ENCODE measurements at places on chromosomes 5 and 9. TPM values are rescaled to one million over a fixed set of nuclear protein-coding genes. Genes with fewer than 3 reads are reported as not detected.

DNA sequence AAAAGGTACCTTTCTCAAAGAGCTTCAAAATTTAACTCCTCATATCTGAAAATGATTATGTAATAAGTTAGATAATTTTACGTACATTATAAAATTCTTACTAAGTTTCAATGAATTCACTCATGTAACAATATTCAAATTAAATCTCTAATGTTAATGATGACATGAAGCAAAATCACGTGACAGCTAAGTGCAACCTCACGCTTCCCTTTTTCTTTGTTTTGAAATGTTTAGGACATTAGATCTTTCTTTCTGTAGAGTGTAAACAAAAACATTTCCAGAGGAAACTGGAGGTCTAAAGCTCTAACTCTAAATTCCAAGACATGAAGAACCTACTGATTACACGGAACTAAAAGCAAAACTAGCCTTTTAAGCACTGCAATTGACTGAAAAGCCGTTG lies 227.3 kb upstream of the TBCA start:
- H3K4me1 ChIP-seq = no peaks in the 10 kb centered on the region
- DNase-seq = no peak
- H3K4me3 ChIP-seq = no peak overlapping the region
- no peaks in the 10 kb centered on the region for H3K27me3 ChIP-seq
- no peak overlapping the region for H3K27ac ChIP-seq

DNA sequence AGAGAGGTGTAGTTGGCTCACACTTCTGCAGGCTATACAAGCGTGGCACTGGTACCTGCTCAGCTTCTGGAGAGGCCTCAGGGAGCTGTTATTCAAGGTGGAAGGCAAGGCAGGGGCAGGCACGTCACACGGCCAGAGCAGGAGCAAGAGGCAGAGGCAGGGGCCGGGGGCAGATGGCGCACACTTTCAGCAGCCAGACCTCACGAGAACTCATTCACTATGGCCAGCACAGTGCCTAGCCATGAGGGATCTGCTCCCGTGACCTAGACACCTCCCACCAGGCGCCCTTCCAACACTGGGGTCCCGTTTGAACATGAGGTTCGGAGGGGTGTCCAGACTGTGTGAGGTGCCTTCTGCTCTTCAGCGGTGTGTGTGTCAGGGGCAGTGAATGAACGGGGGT lies 71.0 kb upstream of the FCN1 start:
- H3K36me3 ChIP-seq = peaks cover 4% of the 10 kb centered on the region
- no peak for DNase-seq
- H3K27ac ChIP-seq = no peak overlapping the region
- H3K27me3 ChIP-seq = peaks cover 2% of the 10 kb centered on the region
- H3K4me1 ChIP-seq = no peaks in the 10 kb centered on the region

- peaks cover 6% of the 10 kb centered on the region for H3K4me1 ChIP-seq
- H3K4me3 ChIP-seq = no peak overlapping the region
- H3K27ac ChIP-seq = no peak overlapping the region
- H3K36me3 ChIP-seq = peaks cover 5% of the 10 kb centered on the region
Observed at GRCh38 chr5:72273547-72273946, 46.5 kb downstream of the MRPS27 start.

DNA sequence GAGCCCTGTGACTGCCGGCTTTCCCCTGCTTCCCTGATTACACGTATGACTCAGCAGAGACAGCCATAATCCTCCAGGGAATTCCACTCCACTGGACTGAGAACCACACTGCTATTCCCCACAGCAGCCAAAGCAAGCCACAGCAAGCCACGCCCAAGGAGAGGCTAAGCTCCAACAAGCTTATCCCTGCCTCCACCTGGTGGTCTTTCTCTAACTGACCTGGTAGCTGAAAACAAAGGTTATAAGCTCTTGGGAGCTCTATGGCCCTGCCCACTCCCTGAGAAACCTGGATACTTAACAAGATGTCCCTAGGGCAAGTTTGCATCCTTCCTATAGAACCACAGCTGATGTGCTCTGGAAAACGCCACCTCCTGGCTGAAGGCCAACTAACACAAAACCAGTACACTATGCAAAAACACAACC lies 613.7 kb upstream of the CDH18 start:
- no peak overlapping the region for H3K4me3 ChIP-seq
- H3K4me1 ChIP-seq = no peaks in the 10 kb centered on the region
- H3K36me3 ChIP-seq = no peaks in the 10 kb centered on the region
- H3K27ac ChIP-seq = no peak overlapping the region
- no peak for DNase-seq
- no peaks in the 10 kb centered on the region for H3K27me3 ChIP-seq

- DNase-seq = peak; percentile 29
- H3K27me3 ChIP-seq = peaks cover 5% of the 10 kb centered on the region
- H3K4me1 ChIP-seq = no peaks in the 10 kb centered on the region
- H3K27ac ChIP-seq = no peak overlapping the region
- no peak overlapping the region for H3K4me3 ChIP-seq
Observed at GRCh38 chr5:133423618-133424282, 188.6 kb downstream of the FSTL4 start.

GRCh38 chr5:174236070-174236469 lies 190.6 kb downstream of the NSG2 start:
- no peaks in the 10 kb centered on the region for H3K36me3 ChIP-seq
- no peak overlapping the region for H3K4me3 ChIP-seq
- no peaks in the 10 kb centered on the region for H3K4me1 ChIP-seq
- no peaks in the 10 kb centered on the region for H3K27me3 ChIP-seq

GRCh38 chr5:138702166-138703077 lies 50.8 kb upstream of the CTNNA1 start:
- H3K4me3 ChIP-seq = no peak overlapping the region
- H3K27me3 ChIP-seq = peaks cover 18% of the 10 kb centered on the region
- no peaks in the 10 kb centered on the region for H3K4me1 ChIP-seq
- H3K27ac ChIP-seq = no peak overlapping the region

DNA sequence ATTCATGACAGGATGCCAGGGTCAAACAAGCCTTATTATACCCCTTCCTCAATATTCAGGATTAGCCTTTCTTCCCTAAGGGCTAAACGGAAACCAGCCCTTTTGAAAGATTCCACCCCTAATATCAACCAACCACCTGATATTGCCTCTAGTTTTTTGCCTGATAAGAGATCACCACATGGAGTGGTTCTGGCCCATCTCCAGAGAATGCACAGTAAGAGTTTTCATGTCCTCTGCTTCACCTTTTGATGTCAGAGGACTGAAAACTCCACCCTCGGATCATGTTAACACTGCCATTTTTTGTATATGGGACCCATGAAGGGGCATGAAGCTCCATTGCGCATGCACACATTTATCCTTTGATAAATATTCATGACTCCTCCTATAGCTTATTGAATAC lies 5.8 kb upstream of the LNPEP start:
- H3K4me3 ChIP-seq = no peak overlapping the region
- no peak for DNase-seq
- H3K27ac ChIP-seq = no peak overlapping the region
- peaks cover 42% of the 10 kb centered on the region for H3K4me1 ChIP-seq
- peaks cover 8% of the 10 kb centered on the region for H3K27me3 ChIP-seq
- H3K36me3 ChIP-seq = peaks cover 4% of the 10 kb centered on the region

- no peak overlapping the region for H3K27ac ChIP-seq
- no peak overlapping the region for H3K4me3 ChIP-seq
- H3K4me1 ChIP-seq = no peaks in the 10 kb centered on the region
Observed at GRCh38 chr5:172545291-172545801, 91.0 kb upstream of the SH3PXD2B start.

DNA sequence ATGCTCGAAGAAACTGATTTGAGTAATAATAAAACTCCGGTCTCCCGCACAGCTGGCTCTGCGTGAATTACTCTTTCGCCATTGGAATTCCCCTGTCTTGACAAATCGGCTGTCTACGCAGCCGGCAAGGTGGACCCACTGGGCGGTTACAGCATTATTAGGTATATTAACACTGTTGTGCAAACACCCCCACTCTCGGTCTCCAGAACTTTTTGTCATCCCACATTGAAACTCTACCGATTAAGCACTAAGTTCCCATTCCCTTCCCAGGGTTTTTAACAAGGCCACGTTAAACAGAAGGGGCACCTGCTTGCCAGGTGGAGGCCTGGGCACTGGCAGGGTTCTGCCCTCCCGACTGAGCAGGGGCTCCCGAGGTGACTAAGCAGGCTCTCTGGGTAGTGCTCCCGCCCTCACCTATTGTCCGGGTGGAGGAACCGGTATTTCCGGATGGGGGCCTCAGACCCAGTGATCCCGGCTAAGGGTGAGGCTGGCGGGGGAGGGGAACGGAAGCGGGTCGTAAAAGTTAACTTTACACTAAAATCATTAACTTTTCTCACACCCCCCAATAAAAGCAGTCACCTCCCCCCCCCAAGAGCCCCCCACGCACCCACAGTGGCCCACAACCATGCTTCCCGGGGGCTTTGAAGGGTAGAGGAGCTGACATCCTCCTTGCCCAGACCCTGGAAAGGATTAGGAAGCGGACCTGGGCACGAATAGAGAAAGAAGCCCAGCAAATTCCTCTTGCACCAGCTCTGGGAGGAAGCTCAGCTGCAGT lies 53.5 kb upstream of the TJP2 start:
- H3K36me3 ChIP-seq = no peaks in the 10 kb centered on the region
- H3K4me3 ChIP-seq = peak overlapping the region; percentile 81
- H3K27ac ChIP-seq = no peak overlapping the region
- no peaks in the 10 kb centered on the region for H3K27me3 ChIP-seq

DNA sequence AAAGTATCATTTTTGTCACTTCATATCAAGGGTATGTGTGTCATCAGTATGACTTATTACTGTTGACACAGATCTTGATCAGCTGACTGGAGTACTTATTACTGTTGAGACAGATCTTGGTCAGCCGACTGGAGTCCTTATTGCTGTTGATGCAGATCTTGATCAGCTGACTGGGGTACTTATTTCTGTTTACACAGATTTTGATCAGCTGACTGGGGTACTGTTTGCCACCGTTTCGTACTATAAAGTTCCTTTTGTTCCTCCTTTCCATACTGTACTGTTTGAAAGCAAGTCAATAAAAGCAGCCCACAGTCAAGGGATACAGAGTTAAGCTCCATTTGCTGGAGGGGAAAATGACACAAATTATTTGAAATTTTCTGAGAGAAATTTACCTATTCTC lies 347.3 kb downstream of the CDH12 start:
- DNase-seq = no peak
- H3K4me1 ChIP-seq = no peaks in the 10 kb centered on the region
- H3K27ac ChIP-seq = no peak overlapping the region
- H3K27me3 ChIP-seq = no peaks in the 10 kb centered on the region
- H3K36me3 ChIP-seq = no peaks in the 10 kb centered on the region

DNA sequence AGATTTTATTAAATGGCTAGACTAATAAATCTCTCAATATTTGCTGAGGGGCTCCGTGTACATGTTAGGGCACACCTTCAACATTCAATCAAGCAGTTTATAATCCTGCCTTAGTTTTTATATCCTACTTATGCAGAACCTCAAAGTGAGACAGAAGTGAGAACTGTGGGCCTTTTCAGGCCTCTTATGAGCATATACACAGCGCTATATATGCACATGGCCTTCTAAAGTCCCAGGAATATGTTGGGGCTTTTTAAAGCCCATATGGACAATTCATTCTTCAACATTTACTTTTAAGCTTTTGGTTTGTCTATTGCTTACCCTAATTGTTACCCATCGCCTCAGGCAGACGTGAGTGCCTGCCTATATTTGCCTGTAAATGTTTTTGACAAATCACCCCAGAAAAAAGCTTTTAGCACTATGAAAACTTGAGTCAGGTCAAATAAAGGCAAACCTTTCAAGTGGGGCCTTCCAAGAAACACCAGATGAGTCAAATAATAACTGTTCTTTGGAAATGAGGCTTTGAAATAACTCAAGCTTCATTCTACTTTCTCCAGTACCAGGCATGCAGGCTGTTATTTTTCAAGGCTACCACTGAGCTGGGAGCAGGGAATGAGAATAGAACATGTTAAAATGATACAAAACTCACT lies 58.2 kb downstream of the ESM1 start:
- no peak overlapping the region for H3K4me3 ChIP-seq
- H3K27ac ChIP-seq = no peak overlapping the region
- DNase-seq = no peak
- H3K4me1 ChIP-seq = no peaks in the 10 kb centered on the region

DNA sequence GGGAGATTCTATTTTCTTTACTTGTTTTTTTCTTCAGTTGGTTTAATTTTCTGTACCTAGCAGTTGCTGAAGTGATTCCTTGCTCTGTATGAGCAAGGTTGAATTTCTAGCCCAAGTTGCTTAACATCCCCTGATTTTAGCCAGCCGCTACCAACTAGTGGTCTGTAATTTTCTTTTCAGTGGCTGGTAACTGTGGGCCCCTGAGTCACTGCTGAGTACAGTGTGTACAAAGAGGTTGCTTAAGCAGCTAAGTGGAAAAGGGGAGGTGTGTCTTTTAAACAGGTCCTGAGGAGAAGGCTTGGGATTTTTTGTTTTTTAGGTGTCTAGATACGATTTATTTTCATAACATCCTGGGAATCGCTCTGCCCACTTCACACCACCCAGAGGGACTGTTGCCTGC lies 254.7 kb downstream of the NR3C1 start:
- no peak overlapping the region for H3K27ac ChIP-seq
- H3K36me3 ChIP-seq = peaks cover 21% of the 10 kb centered on the region
- DNase-seq = no peak
- peaks cover 33% of the 10 kb centered on the region for H3K4me1 ChIP-seq
- H3K4me3 ChIP-seq = no peak overlapping the region
- peaks cover 2% of the 10 kb centered on the region for H3K27me3 ChIP-seq

GRCh38 chr9:129704807-129705206 lies 39.4 kb downstream of the PRRX2 start:
- H3K27me3 ChIP-seq = peaks cover 2% of the 10 kb centered on the region
- no peak for DNase-seq
- no peak overlapping the region for H3K27ac ChIP-seq
- H3K36me3 ChIP-seq = no peaks in the 10 kb centered on the region
- H3K4me3 ChIP-seq = no peak overlapping the region

PCDHGA7 gene
- not detected for polyA plus RNA-seq

GPR150 gene
- polyA plus RNA-seq = 1.2 TPM

PIP5KL1 gene
- polyA plus RNA-seq = 0.18 TPM

NUTM2G gene
- polyA plus RNA-seq = 0.10 TPM

FOXD1 gene
- polyA plus RNA-seq = not detected
